Skin of body (tissue), 3 donors: ENCODE measurements at places on chromosomes 6 and 20.

- DNase-seq, result no peak
Measured at GRCh38 chr20:62607366-62608217, 34.7 kb upstream of the SLCO4A1 start.

DNA sequence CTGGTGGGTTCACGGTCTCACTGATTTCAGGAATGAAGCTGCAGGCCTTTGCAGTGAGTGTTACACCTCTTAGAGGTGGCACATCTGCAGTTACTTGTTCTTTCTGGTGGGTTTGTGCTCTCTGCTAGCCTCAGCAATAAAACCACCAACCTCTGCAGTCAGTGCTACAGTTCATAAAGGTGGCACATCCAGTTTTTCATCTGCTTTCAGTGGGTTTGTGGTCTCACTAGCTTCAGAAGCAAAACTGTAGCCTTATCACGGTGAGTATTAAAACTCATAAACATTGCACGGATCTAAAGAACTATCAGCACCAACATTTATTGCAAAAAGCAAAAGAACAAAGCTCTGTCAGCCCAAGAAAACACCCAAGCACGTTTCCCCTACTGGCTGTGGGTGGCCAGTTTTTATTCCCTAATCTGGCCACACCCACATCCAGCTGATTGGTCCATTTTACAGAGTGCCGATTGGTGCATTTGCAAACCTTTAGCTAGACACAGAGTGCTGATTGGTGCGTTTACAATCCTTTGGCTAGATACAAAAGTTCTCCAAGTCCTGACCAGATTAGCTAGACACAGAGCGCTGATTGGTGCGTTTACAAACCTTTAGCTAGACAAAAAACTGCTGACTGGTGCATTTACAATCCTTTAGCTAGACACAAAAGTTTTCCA is 3.4 kb upstream of the TMEM14C start:
- peak; percentile 44 for DNase-seq

- no peak for DNase-seq
Measured at GRCh38 chr6:16903470-16903869, 142.2 kb upstream of the ATXN1 start.

- DNase-seq, result no peak
Measured at GRCh38 chr6:37407948-37408347, 25.1 kb upstream of the CMTR1 start.

DNA sequence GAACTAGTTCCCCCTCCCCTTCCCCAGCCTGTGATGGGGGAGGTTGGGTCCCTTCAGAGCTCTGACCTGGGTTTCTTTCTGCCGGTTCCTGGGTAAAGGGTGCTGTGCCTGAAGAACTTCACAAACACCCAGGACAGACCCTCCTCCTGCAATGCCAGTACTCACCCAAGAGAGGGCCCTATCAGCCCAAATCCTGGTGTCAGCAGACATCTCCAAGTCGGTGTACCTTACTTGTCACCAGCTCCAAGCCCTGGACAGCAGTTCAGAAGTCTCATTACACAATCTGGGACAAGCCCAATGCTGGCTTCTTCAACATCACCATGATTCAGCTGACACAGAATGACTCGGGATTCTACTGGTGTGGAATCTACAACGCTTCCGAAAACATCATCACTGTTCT is 467 bp downstream of the TREML4 start:
- DNase-seq, result no peak

DNA sequence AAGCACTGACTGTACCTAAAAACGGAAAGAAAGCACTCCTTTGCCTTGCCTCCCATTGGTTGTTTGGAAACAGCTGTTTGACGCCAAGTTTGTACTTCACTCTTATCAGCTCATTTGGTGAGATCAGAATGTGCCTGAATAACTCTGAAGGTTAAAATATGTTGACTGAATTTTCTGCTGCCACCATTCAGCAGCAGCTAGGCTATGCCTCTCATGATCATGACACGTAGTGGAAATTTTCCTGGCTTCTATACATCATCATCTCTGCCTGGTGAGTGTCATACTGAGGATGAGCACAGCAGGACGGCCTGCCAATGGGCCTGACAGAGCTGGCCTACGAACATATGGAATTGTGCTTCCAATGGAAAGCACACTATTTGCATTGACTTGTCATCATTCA is 704.9 kb upstream of the CITED2 start:
- peak; percentile 23 for DNase-seq

DNA sequence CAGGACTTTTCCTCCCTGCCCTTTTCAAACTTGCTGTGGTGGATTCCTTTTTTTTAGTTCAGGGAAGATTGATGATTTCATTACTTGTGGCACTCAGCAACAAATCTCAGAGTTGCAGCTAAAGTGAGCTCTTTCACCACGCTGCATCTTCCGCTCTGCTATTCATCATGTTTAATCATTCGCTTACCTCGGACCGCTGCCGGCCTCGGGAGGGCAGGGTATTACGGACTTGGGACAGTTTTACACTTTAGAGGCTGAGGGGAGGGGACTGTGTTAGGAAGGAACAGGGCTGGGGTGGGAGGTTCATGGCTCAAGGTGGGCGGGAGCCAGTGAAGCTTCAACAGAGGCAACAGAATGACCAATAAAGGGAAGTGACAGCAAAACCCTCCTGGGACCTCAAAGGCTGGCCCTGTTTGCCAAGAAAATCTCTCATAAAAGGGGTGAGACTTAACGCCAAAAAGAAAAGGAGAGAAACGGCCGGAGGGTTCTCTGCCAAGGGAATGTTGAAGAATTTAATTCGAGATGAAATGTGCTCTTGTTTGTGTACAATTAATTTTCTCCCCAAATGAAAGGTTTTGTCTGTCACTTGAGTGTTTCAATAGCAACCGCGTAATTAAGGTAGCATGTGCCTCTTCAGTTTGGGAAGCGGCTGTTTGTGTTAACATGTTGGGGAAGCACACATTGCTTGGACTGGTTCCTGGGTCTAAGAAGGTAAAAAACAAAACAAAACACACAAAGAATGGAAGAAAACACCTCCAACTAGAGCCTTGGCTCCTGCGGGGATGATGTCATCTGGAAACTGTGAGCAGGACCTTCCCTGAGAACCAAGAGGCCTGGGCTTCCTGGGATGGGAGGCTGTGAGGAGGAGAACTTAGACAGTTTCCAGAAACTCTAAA is 72.5 kb upstream of the SULF2 start:
- peak; percentile 71 for DNase-seq

DNA sequence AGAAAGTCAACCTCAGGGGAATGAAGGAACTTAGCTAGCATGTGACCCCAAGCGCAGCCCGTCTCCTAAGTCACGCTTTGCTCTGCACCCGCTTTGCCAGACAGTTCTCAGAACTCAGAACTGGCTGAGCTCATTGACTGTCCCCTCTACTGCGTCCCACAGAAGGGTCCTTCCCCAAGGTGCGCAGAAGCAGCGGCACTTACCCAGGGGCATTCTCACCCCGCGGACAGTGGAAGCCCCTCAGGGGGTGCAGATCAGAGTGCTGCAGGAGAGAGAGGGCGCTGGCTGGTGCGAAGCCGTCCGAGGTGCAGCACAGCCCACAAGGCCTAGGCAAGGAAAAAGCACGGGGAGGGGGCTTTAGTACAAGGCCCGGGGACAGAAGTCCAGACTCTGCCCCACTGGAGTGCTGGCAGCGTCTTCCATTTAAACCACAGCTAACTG is 807 bp downstream of the SNHG17 start:
- no peak for DNase-seq

DNA sequence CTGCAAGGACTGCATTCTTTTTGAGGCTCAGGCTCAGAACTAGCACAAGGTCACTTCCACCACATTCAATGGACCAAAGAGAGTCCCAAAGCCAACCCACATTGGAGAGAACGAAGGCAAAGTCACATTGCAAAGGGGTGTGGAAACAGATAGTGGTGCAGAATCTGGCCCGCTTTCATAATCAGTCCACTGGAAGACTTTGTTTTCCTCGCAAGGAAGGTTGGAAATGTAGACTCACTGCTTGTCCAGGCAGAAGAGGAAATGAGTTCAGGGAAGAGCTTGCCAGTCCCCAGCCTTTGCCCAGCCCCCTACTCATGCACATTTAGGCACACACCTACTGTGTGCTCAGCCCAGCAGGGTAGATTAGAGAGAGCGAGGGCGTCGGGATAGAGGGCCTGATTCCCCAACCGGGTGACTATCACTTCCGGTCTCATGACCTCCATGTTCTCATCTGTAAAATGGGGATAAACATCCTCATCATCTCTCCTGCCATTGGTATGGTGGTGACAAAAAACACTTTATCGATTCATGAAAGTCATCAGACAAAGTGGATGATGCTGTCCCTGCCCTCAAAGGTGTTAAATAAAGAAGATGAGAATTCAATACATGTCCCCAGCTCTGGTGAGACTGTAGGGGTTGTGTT is 24.3 kb upstream of the CCN5 start:
- DNase-seq, result no peak

DNA sequence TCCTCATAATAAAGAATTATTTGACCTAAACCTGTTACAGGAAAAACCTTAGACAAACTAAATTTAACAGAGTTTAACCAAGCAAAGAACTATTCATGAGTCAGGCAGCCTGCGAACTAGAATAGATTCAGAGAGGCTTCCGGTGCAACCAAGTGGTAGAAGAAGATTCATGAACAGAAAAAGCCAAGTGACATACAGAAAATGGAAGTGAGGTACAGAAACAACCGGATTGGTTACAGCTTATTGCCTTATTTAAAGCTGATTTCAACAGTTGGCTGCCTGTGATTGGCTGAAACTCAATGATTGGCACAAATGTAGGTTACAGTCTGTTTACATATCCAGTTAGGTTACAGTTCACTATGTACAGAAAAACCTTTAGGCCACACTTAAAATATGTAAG is 10.1 kb downstream of the PPP1R3G start:
- no peak for DNase-seq
